ENCODE measurements at places on chromosomes 12 and 14.

DNA sequence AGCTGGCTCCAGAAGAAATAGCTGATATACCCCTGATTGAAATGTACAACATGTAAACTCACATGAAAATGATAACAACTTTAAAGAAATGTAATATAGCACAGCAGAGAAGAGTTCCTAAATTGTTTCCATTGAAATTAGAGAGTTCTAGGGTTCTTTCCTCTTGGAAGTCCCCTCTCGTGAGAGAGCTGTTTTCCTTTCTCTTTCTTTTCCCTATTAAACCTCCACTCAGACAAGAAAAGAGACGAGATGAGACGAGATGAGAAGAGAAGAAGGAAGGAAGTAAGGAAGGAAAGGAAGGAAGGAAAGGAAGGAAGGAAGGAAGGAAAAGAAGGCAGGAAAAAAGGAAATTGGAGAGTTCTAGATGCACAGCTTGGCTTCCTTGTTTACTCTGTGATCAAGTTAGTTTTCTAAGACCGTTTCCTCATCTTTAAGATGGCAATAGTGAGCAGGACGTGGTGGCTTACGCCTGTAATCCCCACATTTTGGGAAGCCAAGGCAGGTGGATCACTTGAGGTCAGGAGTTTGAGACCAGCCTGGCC is 11.9 kb downstream of the DRAM1 start:
- no peak for DNase-seq

- DNase-seq, result no peak
Measured at GRCh38 chr12:130504110-130504839, 166.6 kb downstream of the PIWIL1 start.

DNA sequence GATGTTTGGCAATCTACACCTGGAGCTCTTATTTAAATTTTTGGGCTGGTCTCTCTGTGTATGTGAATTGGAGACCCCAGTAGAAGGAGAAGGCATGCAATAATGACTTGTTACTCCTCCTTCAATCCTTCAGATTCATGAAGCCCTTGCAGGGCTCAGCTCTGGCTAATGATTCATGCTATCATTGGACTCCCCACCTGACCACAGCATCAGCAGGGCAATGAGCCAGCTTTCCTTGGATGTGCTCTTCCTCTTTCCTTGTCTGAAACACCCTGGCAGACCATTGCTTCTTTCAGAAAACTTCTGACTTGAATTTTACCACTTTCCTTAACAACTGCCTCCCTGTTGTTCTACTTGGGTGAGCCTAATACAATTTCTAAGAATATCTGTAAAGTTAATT is 1019.2 kb downstream of the AACS start:
- DNase-seq, result no peak

- DNase-seq, result peak; percentile 36
Measured at GRCh38 chr12:10957741-10958140, 18.7 kb upstream of the TAS2R14 start.

DNA sequence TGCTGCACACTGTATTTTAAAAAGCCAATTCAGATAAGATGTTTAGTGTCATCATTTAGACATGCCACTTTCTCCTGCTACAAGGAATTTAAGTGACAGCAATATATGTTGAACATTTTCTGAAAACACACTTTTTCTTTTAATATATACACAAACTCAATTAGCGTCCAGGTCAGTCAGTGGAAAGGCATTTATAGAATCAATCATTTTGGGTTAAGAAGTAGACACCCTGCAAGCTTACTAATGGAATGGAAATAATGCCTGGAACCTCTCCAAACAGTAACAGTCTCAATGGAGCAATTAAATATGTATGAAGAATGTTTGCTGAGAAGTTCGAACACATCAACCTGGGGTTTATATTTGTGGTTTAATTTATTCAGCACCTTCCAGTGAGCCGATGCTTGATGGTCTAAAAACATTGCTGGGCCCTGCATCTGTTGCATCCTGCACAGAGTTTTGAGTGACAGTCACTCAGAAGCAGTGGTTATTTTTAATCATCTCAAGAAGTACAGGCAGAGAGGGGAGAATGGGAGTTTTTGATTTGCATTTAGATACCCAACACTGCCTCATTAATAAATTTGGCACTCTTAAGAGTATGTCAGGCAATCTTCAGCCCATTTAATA is 410.7 kb downstream of the TMEM117 start:
- DNase-seq, result no peak

Data from AG04449 (cell line).